ENCODE measurements at places on chromosomes 7 and 10.
A peak's percentile ranks its signal among the peaks of the same experiment; 100 is the strongest.

DNA sequence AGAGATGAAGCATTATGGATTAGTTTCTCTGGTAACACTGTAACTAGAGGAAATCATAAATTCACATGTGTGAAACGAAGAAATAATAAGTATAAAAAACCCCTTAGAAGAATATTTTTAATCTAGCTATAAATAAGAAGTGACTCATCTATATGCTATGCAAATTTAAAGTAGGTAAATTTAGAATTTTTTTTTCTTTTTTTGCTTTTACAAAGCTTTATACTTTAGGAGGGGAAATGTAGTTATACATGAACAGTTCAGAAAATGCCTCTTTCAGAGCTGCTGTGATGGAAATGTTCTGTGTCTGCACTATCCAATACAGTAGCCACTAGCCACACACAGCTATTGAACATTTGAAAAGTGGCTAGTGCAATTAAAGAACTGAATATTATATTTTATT, 87.3 kb downstream of the REEP3 start:
- no peak for DNase-seq

- DNase-seq = no peak
Measured at GRCh38 chr10:126423732-126424491, 35.6 kb upstream of the ADAM12 start.

GRCh38 chr10:17905491-17905890, 46.2 kb upstream of the SLC39A12 start:
- no peak for DNase-seq

DNA sequence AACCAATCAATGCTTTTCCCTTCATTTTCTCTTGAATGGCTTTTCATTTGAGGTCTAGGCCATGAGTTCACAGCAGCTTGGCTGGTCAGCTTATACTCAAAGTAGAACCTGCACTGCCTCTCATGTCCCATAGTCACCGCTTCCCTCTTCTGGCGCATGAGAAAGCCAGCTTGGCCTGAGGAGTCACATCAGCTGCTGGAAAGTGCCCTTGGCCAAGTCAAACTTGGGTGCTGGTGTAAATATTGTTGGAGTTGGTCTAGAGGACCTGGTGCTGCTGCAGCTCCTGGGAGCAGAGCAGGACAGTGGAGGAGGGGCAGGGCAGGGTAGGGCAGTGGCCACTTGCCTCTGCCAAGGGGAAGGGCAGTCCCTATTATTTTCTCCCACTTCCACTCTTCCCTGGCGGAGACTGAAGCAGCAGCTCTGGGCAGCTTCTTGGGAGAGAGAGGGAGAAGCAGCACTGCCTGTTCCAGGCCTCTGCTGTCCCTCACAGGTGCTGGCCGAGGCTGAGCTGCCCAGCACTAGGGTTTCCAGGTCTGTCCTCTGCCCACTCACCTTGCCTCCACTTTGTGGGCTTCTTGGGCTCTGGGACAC, 12.8 kb downstream of the UBE2D4 start:
- no peak for DNase-seq

- peak; percentile 73 for DNase-seq
Measured at GRCh38 chr10:22436526-22436892, 91.2 kb downstream of the SPAG6 start.

GRCh38 chr7:75064291-75064690, 9.3 kb downstream of the RCC1L start:
- DNase-seq = no peak

GRCh38 chr10:90775351-90776028, 82.3 kb downstream of the HTR7 start:
- DNase-seq = no peak

- no peak for DNase-seq
Measured at GRCh38 chr10:43610636-43611035, 4.4 kb downstream of the ZNF485 start.

DNA sequence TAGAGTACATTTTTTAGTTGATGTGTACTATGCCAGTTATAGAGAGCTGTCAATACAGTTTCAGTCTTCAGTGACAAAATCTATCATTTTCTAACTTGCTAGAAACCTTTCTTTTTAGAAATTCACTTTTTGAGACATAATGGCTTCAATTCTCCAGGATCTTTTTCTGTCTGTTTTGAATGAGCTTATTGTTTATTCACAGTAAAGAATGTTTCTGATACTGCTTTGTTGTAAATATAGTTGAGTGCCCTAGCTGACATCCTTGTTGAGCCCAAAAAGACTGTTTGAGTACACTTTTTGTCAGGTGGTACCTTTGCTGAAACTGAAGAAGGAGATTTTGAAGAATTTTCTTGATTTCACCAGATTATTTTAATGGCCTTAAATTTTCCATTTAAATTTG, 139.9 kb downstream of the PPP1R9A start:
- no peak for DNase-seq

DNA sequence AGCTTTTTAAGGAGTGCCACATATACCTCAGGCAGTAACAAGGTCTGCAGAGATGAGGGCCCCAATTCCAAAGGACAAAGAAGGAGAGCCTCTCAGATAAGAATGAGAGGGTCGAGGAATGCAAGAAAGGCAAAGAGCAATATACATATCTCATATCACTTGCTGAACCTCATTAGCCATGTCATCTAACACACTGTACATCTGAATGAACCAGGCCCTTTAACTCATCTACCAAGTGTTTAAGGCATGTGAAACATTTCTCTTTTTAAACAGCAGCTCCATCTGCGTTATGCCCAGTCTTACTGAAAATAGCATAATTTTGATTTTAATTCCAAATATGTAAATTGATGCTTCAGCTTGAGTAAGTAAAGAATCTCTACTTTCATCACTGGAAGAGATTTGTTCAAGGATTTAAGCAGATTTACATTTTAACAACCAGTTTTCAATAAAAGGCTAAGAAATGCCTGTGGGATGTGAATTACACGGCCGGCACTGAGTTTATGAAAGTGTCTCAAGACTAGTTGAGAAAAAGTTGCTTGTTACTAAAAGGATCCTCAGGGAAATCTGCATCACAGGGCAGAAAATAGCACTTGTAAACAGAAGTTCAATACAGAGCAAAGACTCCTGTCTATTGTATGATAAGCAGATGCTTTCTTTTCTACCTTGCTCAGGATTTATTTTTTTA, 123.8 kb upstream of the SLC26A5 start:
- DNase-seq = no peak

DNA sequence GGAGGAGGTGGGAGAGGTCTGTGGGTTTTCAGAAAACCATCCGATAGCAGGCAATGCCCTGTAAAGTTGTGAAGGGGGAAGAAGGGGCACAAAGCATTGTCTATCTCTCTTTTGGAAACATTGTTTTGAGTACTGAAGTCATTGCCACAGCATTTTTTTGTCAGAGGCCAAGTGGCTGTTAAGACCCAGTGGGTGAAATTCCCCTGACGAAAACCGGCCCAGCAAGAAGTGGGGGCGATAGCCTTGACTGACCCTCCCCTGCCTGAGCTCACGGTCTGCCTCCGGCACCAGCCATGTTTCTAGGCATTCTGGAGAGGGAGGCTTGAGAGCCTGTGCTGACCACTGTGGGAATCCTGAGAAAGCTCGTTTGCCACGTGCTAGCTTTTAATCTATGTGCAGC, 144.7 kb downstream of the RPS24 start:
- DNase-seq = no peak

DNA sequence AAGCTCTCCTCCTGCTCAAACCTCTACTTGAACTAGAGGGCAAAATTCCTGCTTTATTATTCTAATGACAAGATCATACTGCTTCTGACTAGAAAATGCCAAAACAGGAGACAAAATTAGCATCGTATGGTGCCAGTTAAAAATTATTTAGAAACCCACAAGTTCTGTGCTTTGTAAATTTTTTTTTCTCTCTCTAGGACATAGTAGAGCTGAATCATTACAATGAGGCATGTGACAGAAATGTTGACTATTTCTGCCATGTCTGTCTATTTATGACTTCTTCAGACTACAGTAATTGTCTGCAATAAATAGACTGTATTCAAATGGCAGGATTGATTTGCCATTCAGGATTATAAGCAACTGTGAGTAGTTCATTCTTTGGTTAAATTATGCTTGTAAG, 335.8 kb downstream of the PRPF18 start:
- no peak for DNase-seq

GRCh38 chr7:73901823-73902597, 41.1 kb downstream of the TMEM270 start:
- DNase-seq = no peak

DNA sequence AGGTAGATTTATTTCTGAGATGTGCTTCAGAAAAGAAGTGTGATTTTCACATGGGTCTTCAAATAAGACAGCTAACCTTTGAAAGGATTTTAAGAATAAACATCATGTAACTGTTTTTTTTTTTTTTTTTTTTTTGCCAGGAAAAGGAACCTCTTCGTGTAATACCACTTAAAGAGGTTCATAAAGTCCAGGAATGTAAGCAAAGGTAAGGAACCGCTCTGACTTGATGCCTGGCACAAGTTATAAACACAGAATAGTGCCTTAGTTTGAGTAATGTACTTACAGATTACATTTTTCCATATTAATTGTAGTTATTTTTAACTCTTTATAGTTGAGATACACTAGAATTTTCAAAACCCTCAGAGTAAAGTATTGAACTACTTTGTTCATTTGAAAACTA, 30.4 kb upstream of the ARMS2 start:
- DNase-seq = no peak

DNA sequence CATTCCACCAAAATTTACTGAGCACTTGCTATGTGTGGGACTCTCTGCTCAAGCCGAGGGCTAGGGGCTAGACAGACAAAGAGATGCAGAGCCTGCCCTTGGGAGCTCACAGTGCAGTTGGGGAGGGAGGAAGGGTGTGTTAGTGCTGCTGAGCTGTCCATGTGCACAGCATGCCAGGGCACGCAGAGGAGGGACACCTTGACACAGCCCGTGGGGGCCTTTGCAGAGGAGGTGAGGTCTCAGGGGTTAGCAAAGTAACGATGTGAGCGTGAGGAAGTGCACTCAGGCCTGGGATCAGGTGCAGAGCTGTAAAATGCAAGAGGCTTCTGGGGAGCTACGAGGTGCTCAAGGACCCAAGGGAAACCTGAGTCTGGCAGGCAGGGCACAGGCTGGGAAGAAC, 16.3 kb downstream of the PRKCQ start:
- peak; percentile 46 for DNase-seq

DNA sequence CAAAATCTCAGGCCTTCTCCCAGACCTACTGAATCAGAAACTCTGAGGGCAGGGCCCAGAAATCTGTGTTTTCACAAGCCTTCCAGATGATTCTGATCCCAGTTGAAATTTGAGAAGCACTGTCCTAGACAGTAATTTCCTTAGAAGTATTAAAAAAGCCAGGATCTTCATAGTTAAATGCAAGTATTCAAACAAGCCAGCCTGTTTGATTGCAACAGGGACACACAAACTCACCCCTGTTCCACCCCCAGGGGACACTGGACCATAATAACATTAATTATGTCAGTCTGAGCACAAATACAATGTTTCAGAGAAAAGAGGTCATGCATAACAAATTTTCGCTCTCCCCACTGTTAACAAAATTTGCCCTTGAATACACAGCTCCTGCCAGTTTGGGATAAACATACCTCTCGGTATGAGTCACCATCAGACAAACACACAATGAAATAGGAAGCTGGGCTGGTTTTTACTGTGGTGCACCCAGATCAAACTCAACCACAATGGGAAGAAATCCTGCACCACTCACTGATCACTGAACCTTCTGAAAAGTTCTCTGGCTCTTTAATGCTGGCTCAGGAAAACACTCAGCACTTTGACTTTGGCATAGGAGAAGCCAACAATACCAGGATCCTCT, 34.3 kb downstream of the ABLIM1 start:
- no peak for DNase-seq

DNA sequence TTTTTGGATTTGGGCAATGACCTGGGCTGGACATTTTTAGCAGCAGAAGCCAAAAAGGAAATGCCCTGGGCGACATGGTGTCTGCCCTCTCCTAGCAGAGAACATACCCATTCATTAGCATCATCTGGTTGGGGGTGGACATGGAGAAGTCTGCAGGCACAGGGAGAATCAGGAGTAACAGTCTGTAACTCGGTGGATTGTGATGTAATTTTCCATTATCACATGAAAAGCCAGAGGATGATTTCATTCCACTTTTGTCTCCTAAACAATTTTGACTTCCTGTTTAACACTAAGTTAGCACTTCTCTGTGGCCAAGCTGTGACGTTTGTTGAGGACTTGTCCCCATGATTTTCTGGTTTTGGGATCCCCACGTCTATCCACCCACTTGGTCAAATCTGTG, 153.8 kb upstream of the HABP2 start:
- DNase-seq = no peak

DNA sequence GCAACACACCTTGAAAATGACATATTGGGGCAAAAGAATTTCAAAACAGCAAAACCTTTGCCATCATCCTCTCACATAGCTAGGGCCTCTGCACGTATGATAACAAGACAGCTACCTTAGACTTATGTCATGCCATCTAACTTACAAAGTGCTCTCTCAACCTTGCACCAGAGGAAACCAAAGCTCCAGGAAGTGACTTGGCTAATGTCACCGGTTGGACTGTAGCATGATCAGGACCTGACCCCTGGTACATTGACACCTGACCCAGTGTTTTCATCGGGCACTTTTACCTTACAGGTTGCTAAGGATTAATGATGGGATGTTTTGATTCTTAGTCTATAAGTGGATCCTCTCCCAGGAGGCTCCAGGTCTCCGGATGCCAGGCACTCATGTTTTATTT, 529.8 kb upstream of the GALNT17 start:
- no peak for DNase-seq

DNA sequence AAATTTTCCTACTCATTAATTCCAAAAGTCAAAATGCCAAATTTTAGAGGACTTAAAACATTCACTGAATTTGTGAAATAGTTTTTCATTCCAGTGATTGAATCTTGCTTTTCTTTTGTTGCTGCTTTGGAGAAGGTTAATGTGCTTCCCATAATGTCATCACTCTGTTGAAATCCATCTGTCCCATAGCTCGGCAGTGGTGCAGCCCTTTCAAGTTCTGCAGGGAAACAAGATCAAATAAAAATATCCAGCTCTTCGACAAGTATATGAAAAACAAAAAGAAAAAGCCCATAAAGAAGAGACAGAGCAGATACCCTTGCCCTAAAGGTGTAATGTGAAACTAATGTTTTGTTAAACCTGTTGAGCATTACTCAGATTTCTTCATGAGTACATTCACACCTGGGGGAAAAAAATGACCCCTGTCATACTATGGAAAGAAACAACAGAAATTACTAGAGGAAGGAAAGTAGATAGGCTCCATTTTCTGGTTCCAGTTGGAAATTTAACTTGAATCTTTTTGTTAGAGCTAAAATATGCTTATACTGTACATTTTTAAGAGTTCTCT, 35.1 kb downstream of the AGR3 start:
- no peak for DNase-seq

DNA sequence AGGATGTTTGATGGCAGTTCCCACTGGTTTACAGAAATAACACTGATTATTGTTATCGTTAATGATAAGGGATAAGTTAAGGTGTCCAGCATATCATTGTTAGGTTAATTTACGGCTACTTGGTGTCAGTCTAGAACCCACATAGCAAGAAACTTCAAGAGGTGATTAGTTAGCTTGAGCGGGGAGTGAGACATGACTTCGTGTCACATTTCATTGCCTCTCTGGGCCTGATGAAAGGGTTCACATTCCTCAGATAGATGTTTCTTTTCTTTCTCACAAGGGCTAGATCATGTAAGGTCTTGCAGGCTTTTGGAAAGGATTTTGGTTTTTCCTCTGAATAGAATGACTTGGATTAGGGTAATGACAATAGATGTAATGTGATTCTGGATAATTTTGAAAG, 26.7 kb downstream of the WAC start:
- DNase-seq = no peak

GRCh38 chr10:93807371-93807770, 49.6 kb downstream of the LGI1 start:
- DNase-seq = no peak

GRCh38 chr10:23364378-23364777, 19.8 kb upstream of the C10orf67 start:
- DNase-seq = peak; percentile 46

GRCh38 chr7:155874411-155874810, 62.1 kb upstream of the SHH start:
- no peak for DNase-seq

Data from activated T-cell treated with anti-CD3 and anti-CD28 coated beads, Interleukin-2, amount 50 U/mL, for 48 hours (primary cell).